Suppressor macrophage treated with lipopolysaccharide for 1 hour (primary cell): ENCODE measurements at places on chromosomes 4 and X.

GRCh38 chrX:154140206-154140605 lies 3.8 kb upstream of the OPN1LW start:
- no peak for DNase-seq

GRCh38 chr4:47703956-47704355 lies 133.9 kb downstream of the CORIN start:
- no peak for DNase-seq

DNA sequence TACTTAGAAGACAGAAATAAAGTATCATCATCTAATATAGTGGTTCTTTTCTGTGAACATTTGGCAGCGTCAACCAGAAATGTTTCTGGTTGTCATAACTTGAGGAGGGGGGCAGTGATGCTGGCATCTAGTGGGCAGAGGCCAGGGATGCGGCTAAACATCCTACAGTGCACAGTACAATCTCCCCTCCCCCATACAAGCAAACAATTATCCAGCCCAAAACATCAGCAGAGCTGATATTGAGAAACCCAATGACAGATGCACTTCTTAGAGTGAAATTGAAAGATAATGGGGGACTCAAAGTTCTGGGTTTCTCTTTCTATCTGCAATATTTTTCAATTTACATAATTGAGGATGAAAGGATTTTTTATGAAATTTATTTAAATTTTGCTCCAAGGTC lies 1.9 kb upstream of the EIF1AX start:
- DNase-seq, result no peak

GRCh38 chr4:10640561-10641201 lies 43.9 kb downstream of the CLNK start:
- DNase-seq, result peak; percentile 79

- no peak for DNase-seq
Measured at GRCh38 chrX:94914235-94914634, 1240.2 kb downstream of the FAM133A start.

DNA sequence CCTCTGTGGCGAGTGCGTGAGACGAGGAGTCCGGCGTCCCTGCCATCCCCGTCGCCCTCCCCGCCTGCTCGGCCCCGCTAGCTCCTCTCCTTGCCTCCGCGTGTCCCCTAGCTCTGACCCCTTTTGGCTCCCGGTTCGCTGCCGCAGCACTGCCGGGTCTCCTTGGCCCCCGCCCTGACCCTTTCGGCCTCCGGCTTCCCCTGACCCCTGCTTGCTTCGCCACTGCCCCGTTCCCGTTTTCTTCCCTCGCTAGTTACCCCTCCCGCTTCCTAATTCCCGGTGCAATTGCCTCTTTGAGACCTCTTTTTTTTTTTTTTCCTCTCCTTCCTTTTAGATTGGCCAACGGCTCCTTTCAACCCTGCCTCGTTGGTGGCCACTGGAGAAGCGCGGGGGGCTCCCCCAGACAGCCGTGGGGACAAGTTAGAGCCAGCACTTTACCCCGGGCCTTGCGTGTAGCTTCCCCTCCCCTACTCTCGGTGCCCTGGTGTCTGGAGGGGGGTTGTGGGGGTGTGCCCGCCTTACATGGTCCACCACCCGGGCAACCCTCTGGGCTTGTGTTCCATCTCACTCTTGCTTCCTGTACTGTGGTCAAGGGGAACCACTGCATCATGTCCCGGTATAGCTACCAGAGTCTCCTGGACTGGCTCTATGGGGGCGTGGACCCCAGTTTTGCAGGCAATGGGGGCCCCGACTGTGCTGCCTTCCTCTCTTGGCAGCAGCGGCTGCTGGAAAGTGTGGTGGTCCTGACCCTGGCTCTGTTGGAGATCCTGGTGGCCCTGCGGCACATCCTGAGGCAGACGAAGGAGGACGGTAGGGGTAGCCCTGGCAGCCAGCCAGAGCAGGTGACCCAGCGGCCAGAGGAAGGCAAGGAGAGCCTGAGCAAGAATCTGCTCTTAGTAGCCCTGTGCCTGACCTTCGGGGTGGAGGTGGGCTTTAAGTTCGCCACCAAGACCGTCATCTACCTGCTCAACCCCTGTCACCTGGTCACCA lies 548 bp downstream of the TMEM164 start:
- DNase-seq, result peak; percentile 24

GRCh38 chr4:189048119-189048518 lies 892.6 kb upstream of the FRG1 start:
- no peak for DNase-seq

DNA sequence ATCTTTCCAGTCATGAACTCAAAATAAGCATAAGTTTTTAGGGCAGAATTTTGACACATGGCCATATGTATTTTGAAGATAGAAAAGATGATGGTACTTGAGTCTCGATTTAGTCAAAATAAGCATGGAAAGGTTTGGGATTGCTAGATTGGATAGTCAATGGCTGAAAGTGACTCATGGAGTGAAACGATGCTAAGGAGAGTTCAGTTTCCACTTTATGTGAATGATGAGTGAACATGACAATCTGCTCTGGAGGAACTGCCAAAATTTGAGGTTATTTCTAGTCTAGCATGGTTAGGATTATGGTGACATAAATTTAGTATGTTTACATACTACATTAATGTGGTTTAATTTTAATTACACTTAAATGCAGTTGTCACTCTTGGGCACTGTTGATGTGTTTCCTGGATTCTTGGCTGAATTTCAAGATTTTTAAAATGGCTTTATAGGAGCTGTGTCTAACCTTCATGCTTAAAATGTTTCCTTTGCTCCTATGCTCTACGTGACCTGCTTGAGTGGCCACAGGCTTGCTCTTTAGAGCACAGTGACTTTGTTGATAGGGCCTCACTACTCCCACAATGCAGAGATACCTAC lies 17.1 kb downstream of the DDX3X start:
- no peak for DNase-seq

DNA sequence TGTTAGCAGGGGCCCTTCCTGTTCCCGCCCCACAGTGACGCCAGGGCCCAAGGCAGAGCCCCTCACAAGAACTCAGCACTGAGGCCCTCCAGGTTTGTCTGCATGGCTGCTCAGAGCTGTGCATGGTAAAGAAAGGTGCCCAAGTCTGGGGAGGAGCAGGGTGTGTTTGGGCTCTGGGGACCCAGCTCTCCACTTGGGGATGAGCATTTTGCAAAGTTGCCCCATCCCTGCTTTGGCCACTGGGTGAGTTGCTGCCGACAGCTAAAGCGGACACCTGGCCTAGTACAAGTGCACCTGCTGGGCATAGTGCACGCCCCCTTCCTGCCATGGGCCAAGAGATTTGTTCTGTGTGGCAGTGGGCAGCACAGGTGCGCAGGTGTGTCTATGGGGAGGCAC lies 2.0 kb upstream of the MXD4 start:
- DNase-seq, result no peak

DNA sequence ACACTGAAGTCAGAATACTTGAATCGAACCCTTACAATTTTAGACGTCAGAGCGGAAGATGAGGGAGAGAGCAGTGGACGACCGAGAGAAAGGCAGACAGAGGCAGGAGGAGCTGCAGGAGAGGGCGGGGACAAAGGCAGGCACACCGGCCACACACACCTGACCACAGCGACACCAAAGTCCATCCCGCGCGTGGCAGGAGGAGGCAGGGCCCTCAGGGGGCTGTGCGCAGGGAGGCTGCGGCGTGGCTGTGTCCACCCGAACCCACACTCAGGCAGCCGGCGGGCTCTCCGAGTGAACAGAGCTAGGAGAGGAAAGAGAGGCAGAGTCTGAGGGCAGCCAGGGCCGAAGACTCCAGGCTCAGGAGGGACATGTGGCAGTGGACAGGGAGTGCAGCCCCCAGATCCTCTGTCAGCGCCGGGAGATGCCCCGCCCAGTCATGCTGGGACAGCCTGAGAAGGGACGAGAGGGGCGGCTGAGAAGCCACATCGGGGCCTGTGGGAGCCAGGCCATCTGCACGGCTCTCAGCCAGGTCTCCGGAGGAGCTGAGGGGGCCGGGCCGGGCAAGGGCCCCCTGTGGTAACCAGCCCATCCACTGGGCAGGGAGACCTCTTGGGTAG lies 20.1 kb downstream of the GAK start:
- no peak for DNase-seq

- no peak for DNase-seq
Measured at GRCh38 chr4:170420255-170420693, 330.5 kb upstream of the AADAT start.

DNA sequence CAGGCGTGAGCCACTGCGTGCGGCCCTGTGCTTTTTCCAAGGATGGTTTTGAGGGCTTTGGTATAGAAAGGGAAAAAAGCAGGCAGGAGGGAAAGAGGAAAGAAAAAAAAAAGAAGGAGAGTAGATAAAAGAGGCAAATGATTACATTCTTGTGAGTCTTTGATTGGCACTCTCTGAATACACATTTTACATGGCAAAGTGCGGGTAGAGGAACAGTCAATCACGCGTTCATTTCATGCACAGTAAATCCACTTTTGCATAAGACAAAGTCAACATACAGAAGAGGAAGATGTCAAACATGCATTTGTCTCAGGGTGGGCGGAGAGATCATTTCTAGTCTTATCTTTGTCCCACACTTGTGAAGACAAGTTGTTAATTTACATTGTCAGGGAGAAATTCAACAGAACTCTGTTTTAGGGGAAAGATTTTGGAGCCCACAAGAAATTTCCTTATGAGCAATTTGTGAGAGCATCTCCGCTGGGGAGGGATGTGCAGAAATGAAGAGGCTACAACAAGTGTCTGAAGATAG lies 183.2 kb downstream of the DHRSX start:
- no peak for DNase-seq

DNA sequence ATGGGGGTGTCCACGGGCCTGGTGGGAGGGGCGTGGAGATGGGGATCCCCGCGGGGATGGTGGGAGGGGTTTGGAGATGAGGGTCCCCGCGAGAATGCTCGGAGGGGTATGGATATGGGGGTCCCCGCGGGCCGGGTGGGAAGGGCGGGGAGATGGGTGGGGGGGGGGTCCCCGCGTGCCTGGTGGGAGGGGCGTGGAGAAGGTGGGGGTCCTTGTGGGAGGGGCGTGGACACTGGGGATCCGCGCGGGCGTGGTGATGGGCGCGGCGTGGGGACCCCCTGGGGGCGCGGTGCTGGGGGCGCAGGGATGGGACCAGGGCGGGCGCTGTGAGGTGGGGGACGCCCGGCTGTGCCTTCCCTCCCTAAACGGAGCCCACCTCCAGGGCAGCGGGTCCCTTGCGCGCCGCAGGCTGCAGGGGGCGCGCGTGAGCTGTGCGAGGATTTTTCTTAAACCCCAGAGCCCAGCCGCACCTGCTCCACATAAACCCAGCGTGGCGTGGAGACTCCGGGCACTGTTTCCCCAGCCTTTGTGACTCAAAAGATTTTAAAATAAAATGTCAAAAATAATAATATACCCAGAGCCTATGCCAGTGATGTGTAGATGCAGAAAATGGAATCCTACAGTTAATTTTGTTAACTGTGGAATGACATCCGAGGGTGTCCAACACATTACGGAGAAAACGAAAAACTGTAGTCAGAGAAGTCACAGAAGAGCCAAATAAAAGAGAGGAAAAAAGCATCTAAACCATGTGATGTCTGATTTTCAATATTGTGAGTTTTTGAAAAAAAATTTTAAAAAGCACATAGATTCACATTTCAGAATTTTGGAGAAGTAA lies 1.5 kb upstream of the ASMTL start:
- DNase-seq, result peak; percentile 89

DNA sequence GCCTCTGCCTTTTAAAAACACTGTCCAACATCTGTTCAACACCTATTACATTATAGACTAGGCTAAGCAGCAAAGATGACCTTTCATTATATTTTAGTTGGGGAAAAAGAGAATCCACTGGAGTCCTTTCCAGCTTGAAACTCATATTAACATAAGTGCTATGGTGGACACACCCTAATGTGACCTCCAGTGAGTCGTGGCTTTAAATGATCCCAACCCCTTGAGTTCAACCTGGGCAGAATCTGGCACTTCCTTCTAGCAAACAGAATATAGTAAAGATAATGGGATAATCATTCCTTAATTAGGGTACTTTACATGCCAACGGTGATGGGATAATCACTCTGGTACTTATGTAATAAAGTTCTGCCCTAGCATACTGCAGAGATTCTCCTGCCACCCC lies 162.6 kb downstream of the MAB21L2 start:
- no peak for DNase-seq

- DNase-seq, result peak; percentile 41
Measured at GRCh38 chr4:140372751-140373327, 607 bp upstream of the SCOC start.

GRCh38 chr4:20544645-20545044 lies 155.6 kb upstream of the PACRGL start:
- DNase-seq, result peak; percentile 4

DNA sequence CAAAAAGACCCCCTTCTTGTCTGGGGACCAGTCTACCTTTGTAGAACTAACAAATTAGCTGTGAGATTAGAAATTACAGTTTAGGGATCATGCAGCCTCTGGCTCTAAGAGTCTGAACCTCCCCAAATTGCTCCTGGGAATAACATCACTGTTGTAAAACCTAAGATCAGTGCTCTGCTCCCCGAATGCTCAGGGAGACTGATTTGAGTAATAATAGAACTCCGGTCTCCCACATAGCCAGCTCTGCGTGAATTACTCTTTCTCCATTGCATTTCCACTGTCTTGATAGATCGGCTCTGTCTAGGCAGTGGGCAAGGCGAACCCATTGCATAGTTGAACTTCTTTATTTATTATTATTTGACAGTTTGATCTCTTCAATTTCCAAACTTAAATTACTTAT lies 160.8 kb upstream of the VCX3A start:
- DNase-seq, result no peak

- no peak for DNase-seq
Measured at GRCh38 chrX:99798936-99799335, 611.1 kb downstream of the PCDH19 start.

- DNase-seq, result no peak
Measured at GRCh38 chrX:91079342-91080114, 355.1 kb upstream of the PABPC5 start.

DNA sequence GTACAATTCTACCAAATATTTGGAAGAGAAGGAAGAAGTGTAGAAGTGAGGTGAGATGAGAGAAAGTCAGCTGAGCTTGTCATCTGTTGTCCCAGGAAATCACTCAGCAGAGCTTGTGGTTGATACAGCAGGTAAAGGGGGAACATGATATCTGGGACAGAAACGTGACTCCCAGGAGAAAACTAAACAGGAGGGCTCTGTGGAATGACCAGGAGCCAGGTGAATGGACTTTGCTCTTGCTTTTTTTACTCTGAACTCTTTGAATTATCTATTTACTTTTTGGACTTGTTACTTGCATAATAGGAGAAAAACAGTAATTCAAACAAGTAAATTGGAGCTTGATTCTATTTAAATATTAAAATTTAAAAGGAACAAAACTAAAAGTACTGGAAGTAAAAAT lies 555.6 kb upstream of the FRG1 start:
- no peak for DNase-seq

- DNase-seq, result no peak
Measured at GRCh38 chrX:53768451-53768850, 81.9 kb upstream of the HUWE1 start.
